ENCODE measurements at places on chromosomes 13 and 19.

GRCh38 chr19:4009990-4010807, 2.7 kb downstream of the PIAS4 start:
- DNase-seq, result no peak

- DNase-seq, result no peak
Measured at GRCh38 chr13:32430018-32430747, 2.3 kb upstream of the N4BP2L1 start.

GRCh38 chr13:75920536-75920935, 284.4 kb downstream of the LMO7 start:
- no peak for DNase-seq

- DNase-seq, result no peak
Measured at GRCh38 chr13:42720858-42721219, 60.5 kb upstream of the FAM216B start.

- DNase-seq, result peak; percentile 50
Measured at GRCh38 chr19:31312009-31312676, 37.1 kb downstream of the TSHZ3 start.

DNA sequence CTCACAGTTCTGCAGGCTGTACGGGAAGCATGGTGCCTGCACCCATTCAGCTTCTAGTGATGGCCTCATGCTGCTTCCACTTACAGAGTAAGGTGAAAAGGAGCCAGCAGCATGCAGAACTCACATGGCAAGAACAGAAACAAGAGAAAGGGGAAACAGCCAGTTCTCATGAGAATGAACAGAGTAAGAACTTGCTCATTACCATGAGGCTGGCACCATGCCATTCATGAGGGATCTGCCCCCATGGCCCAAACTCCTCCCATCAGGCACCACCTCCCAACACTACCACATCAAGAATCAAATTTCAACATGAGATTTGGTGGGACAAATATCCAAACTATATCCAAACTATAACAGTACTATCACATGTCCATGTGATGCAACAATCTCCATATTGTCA, 72.1 kb downstream of the KATNAL1 start:
- no peak for DNase-seq

- DNase-seq, result peak; percentile 77
Measured at GRCh38 chr13:46893798-46894560, 2.9 kb downstream of the HTR2A start.

All from activated naive CD8-positive, alpha-beta T cell treated with anti-CD3 and anti-CD28 coated beads, Interleukin-2, amount 50 U/mL, for 24 hours (primary cell).